ENCODE measurements at places on chromosomes 2 and 18. TPM values are rescaled to one million over a fixed set of nuclear protein-coding genes. Genes with fewer than 3 reads are reported as not detected.

KIF5C gene
- total RNA-seq: 0.18 TPM

HJURP gene
- 23.1 TPM for total RNA-seq

CYTIP gene
- total RNA-seq: not detected

GPR35 gene
- not detected for total RNA-seq

MMADHC gene
- total RNA-seq: 169 TPM

CBLN2 gene
- total RNA-seq: not detected

INO80C gene
- 7.2 TPM for total RNA-seq

ELOA2 gene
- not detected for total RNA-seq

SFT2D3 gene
- 4.0 TPM for total RNA-seq

PTPN4 gene
- 9.5 TPM for total RNA-seq

CNPPD1 gene
- 32.3 TPM for total RNA-seq

PLCL1 gene
- total RNA-seq: 0.58 TPM

GATA6 gene
- total RNA-seq: 14.9 TPM

SIX3 gene
- not detected for total RNA-seq

YIPF4 gene
- 17.3 TPM for total RNA-seq

TOGARAM2 gene
- total RNA-seq: 0.53 TPM

FAM124B gene
- not detected for total RNA-seq

COBLL1 gene
- total RNA-seq: 1.4 TPM
